Stimulated activated CD8-positive, alpha-beta memory T cell treated with anti-CD3 and anti-CD28 coated beads, Interleukin-15, amount 100 ng/mL, for 24 hours (primary cell): ENCODE measurements at places on chromosomes 7 and 10.

DNA sequence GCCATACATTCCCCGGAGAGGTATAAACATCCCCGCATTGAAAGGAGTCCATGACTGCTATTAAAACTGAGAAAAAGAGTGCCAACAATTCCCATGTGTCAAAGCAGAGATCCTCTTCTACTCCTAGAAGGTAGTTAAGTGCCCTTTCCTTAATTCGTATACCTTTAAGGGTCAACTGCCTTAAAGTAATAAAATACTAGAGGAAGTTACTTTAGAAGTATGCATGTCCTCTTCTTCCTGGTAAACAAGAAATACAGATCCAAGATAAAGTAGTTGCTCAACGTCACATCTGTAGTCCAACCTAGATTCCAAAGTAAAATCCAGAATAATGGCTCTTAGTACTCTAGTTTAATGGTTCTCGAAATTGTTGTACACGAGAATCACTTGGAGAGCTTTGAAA, 1.5 kb upstream of the TSPAN12 start:
- DNase-seq, result no peak

GRCh38 chr10:77526868-77527617, 110.6 kb downstream of the KCNMA1 start:
- DNase-seq, result no peak

DNA sequence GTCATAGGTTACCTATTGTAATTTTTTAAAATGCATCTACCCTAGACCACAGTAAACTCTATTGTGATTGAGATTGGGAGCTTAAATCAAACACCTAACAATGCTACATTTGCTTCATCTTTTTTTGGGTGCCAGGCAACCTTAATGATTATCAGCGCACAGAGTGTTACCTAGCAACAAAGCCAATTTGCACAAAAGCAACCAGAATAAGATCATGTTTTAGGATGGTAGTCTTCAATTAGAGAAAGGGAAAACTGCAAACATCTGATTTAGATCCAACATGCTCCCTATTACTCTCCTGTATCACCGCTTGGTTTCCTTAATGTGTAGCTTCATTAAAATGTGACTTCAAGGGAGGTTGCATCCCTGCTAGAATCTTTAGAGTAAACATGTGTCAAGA, 226.9 kb downstream of the ABCA13 start:
- DNase-seq, result no peak

DNA sequence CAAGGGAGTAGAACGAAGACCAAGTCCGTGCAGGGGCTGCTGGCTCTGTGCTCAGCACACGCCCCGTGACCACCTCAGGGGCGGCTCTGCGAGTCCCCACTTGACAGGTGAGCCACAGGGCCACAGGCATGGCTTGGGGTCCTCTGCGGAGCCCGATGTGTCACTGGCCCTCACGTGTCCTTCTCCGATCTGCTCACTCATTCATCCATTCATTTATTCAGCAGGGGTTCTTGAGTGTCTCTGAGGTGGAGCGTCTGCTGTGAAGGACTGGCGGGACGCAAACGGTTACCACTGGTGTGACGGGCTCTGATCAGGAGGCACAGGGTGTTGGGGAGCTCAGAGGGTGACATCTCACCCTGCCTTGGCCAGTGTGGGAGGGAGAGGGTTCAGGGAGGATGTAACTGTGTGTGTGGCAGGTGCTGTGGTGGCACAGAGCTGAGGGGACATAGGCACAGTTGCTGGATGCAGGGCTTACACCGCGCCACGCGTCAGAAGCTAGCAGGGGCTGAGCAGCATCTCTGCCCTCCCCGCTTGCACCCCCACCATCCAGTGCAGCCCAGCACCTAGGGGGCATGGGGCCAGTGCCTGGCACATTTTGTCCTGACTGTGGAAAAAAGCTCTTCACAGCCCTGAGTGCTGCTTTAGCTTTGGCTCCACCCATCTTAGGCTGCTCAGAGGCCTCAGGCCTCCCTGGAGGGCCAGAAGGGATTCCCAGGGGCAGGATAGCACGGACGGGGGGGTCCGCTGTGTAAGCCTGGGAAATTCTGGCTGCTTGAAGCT, 116.8 kb downstream of the LHPP start:
- DNase-seq, result no peak

DNA sequence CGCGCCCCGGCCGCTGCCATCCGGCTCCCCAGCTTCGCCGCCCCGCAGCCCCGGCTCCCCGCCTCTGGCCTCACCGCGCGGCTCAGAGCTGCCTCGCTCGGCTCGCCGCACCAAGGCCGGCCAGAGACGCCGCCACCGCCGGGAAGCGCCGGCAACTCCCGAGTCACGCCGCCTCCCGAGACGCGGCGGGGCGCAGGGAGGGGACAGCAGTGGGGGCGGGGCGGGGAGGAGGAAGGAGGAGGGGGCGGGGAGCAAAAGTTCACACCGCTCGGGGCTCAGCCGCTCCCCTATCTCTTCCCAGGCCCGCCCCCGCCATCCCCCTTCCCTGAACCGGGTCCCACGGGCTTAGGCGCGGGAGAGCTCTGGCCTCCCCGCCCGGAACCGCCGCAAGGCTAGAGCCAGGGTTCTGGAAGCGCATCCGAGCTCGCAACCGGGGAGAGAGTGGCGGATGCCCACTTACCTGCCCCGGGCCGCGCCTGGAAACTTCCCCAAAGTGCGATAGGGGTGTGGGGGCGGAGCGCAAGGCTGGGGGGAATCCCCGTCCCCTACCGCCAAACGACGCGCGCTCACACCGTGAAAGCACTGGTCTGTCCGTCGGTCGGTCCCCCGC, 1.0 kb downstream of the CHST15 start:
- DNase-seq, result no peak

GRCh38 chr7:100130608-100131453, 4.1 kb downstream of the MBLAC1 start:
- peak; percentile 62 for DNase-seq

GRCh38 chr7:155336812-155337602, 39.3 kb downstream of the INSIG1 start:
- no peak for DNase-seq

- DNase-seq, result no peak
Measured at GRCh38 chr7:69596723-69597277, 1.5 kb upstream of the AUTS2 start.

DNA sequence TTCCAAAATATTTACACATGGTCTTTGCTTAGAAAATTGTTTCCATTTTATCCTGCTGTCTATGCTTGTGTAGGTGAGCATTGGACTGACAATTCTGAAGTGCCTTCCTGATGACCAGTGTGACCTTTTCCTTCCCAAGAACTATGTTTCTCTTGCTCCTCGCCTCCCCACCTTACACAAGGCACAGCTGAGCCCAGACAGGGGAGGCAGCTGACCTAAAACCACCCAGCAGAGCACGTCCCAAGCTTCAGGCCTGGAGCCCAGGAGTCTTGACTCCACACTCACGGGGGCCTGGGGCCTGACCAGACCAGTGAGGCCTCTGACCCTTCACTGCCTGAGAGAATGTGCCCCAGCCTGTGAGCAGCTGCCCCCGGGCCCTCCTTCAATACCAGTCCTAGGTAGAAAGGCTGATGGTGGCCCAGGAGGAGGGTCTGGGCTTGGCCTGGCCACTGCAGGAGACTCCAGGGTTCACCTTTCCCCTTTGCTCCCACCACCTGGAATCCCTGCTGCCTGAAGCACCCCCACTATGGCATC, 7.0 kb downstream of the CALML5 start:
- DNase-seq, result no peak

GRCh38 chr7:105454921-105455320, 66.2 kb upstream of the SRPK2 start:
- DNase-seq, result no peak

- no peak for DNase-seq
Measured at GRCh38 chr10:72736176-72736827, 44.4 kb downstream of the MCU start.

DNA sequence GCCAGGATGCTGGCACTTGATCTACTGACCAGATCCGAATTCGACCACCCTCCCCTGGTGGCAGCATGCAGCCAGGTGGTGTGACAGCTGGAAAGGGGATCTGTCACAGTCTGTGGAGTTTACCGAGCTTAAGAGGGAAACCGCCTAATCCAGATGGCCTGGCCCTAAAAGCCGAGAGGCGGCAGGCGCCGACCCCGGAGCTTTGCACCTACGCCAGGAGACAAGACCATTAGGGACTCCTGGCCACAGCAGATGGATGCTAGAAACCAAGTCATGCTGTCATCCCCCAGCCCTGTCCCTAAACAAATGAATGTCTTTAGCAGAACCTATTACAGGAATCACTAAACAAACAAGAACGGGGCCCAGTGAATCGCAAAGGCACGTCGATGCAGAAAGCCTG, 27.7 kb downstream of the RCC1L start:
- no peak for DNase-seq

DNA sequence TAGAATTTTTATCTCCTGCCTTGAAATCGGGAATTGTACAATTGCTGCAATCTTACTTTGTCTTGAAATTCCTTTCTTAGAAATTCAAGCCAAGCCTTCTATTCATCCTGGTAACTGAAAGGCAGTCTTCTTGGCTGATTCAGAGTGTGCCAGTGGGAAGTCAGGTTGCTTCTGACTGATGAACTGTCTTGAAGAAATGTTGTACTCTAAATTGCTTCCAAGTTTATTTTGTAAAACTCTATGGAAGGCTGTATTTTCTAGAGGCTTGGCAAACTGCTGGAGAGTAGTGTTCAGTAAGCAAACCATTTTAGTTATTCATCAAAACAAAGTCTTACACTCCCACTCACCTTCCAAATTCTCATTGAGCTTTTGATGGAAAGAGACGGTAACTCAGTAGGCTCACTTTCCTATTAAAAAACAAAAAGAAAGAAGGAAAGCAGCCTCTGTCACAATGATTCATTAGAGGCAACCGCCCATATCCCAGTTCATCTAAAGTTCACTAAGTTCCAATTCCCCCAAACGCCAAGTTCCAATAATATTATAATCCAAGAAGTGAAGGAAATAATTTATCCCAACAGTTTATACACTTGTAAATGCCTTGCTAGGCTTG, 187.9 kb upstream of the MALRD1 start:
- no peak for DNase-seq

DNA sequence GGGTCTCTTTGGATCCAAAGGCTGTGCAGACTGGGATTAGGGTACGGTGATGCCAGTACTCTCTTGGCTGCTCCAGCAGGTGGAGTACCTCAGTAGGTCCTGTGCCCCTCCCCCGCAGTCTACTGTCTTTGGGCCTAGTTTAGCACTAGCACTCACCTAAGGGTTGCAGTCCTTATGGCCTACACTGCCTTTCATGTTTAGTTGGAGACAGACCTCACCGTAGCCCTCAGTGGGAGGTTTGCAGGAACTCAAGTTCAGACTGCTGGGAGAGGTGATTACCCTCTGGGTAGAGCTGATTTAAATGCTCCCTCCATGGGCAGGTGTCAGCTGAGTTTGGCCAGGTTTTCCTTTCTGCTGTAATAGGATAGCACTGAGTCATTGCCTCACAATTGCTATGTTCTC, 210.8 kb upstream of the TMEM196 start:
- no peak for DNase-seq

- DNase-seq, result no peak
Measured at GRCh38 chr10:78852466-78853240, 216.1 kb upstream of the ZMIZ1 start.

DNA sequence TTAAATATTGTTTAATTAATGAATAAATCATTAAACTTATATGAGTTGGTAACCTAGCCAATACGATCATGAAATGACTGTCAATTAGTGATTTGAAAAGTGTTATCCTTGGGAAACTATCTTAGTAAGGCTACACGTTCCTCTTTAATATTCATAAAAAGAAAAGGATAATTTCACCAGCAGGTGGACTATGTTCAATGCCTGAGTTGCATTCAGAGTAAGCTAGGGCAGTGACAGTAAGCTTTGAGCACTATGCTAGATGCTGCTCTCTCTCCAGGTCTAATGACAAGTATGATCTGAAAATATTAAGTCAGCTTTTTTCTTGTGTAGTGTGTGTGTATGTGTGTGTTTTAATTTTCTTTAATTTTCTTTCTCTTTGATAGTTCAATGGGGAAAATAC, 486.3 kb upstream of the PCDH15 start:
- DNase-seq, result no peak

GRCh38 chr7:2282185-2282751, 32.0 kb downstream of the SNX8 start:
- no peak for DNase-seq

DNA sequence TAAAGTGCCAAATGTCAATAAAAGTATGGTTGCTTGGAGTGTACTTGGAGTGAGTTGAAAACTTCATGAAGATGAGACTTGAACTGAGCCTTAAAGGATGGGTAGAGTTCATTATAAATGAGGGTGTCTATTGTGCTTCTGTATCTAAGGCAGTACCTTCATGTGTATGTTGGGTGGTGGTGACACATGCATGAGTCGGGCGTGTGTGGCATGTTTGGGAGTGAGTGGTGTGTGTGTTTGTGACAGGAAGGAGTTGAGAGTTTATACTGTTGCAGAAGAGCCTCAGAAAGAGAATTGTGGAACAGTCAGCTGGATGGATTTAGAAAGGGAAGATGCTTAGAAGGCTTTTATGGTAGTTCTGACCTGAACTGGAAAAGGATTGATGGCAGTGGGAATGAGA, 6.0 kb upstream of the ZRANB1 start:
- DNase-seq, result no peak

GRCh38 chr10:93220296-93221170, 146.8 kb downstream of the CYP26A1 start:
- no peak for DNase-seq

- DNase-seq, result no peak
Measured at GRCh38 chr10:44102726-44103255, 282.1 kb downstream of the CXCL12 start.

- no peak for DNase-seq
Measured at GRCh38 chr10:36886303-36886891, 239.0 kb upstream of the ANKRD30A start.

DNA sequence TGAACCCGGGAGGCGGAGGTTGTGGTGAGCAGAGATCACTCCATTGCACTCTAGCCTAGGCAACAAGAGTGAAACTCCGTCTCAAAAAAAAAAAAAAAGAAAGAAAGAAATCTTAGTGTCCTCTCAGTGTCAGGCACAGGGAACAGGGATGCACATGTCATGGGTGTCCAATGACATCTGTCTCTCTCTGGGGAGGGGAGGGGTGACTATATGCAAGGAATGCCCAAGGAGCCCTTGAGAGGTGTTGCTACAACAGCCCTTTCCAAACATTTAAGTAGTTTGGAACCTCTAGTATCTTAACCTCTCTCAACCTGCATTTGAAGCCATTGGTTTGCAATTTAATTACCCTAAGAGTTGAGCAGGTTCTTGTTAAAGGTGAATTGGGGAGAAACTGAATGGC, 28.9 kb downstream of the PDLIM1 start:
- DNase-seq, result no peak

DNA sequence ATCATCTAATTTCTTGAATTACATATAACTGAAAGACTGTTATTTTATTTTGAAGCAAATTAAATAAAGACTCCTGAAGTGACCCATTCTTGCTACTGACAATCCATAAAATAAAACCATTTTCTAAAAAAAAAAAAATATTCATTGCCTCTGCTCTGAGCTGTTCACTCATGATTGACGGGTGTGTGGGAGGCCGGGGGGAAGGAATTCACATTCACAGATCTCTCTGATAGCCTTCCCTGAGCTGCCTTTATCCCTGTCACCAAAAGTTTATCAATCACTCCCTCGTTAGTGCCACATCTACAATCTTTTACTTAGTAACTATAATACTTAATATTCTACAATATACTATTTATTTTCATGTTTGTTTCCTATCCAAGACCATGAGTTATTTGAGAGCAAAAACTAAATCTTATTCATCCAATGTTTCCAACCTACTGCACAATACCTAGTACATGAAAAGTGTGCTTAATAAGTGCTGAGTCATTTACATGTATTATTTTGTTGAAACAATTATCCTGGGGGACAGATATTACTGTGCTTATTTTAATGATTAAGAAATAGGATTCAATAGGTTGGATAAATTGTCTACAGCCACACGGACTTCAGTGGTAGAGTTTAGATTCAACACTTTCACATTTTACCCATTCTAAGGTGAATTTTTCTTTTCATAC, 618.7 kb downstream of the PHTF2 start:
- DNase-seq, result no peak

GRCh38 chr7:64581926-64582894, 19.3 kb upstream of the ZNF680 start:
- no peak for DNase-seq
